Fibroblast of skin of right biceps (primary cell): ENCODE measurements at places on chromosomes 1 and 21.

DNA sequence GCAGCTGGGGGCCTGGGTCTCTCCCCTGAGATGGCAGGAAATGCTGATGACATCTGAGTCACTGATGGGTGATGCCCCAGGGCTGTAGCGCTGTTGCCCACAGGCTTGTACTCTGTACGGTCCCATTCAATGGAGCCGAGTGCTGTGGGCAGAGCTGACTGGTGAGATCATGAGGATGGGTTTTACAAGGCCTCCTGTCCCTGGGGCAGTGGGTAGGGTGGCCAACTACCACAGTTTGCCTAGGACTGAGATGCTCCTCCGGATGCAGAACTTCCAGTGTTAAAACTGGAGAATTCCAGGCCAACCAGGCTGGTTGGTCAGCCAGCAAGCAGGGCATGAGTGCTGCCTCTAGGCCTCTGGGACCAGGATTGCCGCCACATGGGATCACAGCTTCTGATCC, 9.2 kb downstream of the PHLDA3 start:
- DNase-seq = no peak

DNA sequence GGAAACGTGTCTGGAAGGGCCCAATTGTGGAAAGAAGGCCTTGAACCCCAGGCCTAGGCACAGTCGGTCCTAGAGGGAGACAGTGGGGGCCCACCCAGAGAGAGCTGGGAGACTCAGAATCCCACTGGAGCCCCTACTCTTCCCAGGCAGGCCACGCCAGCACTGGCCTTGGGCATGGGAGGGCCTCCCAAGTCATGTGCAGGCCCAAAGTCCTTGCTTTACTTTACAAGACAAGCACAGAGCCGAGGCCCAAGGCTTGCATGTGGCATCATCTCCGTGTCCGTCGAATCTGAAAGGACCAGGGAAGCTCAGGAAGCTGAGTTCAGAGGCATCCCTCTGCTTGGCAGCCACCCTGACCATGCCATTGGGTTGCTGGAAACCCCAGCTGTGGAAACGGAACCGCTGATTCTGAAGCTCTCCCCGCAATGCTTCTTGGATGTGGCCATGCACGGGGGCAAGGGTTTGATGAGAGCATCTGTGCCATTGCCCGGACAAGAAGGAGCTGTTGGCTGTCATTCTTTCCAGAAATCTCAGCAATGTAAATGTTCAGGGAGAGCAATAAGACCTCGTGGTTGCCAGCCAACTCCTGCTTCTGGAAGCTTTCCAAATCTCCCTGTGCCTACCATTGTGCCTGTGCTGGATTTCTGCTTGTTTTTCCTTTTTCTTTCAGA, 32.8 kb downstream of the ABCG1 start:
- no peak for DNase-seq

DNA sequence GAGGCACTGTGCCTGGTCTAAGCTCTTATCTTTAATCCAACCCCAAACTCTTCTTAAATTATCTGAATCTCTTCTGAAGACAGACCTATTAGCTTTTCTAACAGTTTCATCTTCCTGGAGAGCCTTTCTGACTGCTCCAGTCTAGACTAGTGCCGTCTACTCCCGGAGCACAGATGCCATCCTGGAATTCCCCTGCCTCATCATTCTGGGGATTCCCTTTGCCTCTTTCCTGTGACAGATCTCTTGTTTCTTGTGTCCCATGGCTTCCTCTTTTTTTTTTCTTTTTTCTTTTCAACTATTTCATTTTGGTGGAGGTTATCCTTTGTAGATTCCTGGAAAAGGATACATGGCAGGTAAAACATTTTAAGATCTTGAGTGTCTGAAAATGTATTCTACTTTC, 11.7 kb downstream of the SEMA4A start:
- no peak for DNase-seq

DNA sequence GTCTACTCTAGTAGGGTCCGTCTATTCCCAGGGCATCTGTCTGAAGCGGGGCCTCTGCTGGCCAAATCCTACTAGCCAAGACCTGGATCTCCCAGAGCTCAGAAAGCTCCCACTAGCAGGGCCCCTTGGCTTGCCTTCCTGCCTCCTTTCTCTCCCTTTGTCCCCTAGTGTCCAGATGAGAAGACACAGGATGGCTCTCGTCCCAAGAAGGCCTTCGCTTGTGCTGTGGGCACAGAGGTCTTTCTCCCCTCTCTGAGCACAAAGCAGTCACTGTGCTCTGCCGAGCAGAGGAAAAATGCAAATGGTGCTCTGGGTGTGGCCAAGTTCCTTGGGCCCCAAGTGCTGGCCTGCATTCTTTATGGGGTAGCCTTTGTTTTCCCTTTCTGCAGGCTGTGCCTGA, 13.0 kb upstream of the GPR137B start:
- no peak for DNase-seq

- DNase-seq = no peak
Measured at GRCh38 chr1:222583079-222583478, 6.7 kb downstream of the TAF1A start.
